ENCODE measurements at places on chromosomes 5 and 9. TPM values are rescaled to one million over a fixed set of nuclear protein-coding genes. Genes with fewer than 3 reads are reported as not detected.

TMOD1 gene
- not detected for total RNA-seq

ENHO gene
- 1.0 TPM for total RNA-seq

STC2 gene
- total RNA-seq, result 334 TPM

BTNL9 gene
- not detected for total RNA-seq

GAPT gene
- total RNA-seq, result not detected

ECM2 gene
- 53.3 TPM for total RNA-seq

CSF2 gene
- not detected for total RNA-seq

PRRT1B gene
- total RNA-seq, result not detected

IFNA7 gene
- total RNA-seq, result not detected

RNF38 gene
- total RNA-seq, result 31.1 TPM

PRELID1 gene
- total RNA-seq, result 98.8 TPM

LOX gene
- total RNA-seq, result 75.8 TPM

EPB41L4A gene
- 2.7 TPM for total RNA-seq

Measured in osteocyte (in vitro differentiated cells).